Glutamatergic neuron (in vitro differentiated cells): ENCODE measurements at places on chromosomes 12 and 14. TPM values are rescaled to one million over a fixed set of nuclear protein-coding genes. Genes with fewer than 3 reads are reported as not detected.

The FLRT2 gene
- total RNA-seq: 69.6 TPM

The PRH2 gene
- not detected for total RNA-seq

The AQP5 gene
- total RNA-seq: not detected

The ERP27 gene
- not detected for total RNA-seq

The CCDC60 gene
- total RNA-seq: 3.8 TPM

The RBP5 gene
- total RNA-seq: 1.2 TPM

The OR6C1 gene
- not detected for total RNA-seq

The NUDT14 gene
- total RNA-seq: 114 TPM

The PRDM4 gene
- total RNA-seq: 30.1 TPM

The PDZRN4 gene
- total RNA-seq: 1.5 TPM

The PLEKHD1 gene
- 1.3 TPM for total RNA-seq

- peak; percentile 88 for DNase-seq
- peak overlapping the region; percentile 99 for H3K27ac ChIP-seq
- H3K36me3 ChIP-seq: peaks cover 7% of the 10 kb centered on the region
- peaks cover 26% of the 10 kb centered on the region for H3K4me1 ChIP-seq
These were observed 1.9 kb downstream of the BCL7A start for GRCh38 chr12:122023339-122024131.

DNA sequence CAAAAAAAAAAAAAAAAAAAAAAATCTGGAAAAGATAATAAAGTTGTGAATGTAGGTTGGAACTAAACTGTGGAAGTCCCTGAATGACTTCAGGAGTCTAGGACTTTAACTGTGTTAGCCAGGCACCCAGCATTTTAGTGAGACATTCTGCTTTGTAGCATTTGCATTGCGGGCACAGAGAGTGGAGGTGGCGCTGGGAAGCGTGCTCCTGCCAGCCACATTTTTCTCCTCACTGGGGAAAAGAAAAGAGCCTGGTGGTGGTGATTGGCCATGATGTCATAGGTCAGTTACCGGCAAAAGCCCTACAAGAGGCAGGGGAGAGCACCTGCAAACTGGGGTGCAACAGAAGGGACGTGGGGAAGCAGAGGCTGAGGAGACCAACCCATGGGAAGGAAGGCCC is 9.7 kb upstream of the GAPDH start:
- H3K4me3 ChIP-seq: no peak overlapping the region
- H3K4me1 ChIP-seq: peaks cover 4% of the 10 kb centered on the region
- no peaks in the 10 kb centered on the region for H3K27me3 ChIP-seq
- no peaks in the 10 kb centered on the region for H3K36me3 ChIP-seq
- no peak for DNase-seq

DNA sequence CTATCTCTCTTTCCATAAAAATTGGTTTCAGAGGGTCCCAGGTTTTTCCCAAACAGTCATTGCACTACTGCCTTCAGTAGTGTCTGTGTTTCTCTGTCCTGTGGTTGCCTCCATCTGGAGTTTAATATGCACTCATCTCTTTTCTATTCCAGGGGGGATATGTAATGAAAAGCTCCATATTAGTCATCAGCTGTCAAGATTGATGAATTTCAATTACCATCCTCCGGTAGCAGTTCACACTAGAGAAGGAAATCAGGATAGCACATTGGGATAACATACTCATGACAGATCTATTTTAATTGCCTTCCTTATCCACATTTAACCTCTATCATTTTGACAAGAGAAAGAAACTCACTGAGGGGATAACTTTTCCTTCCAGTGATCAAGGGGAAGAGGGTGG is 589.0 kb upstream of the SEL1L start:
- peak overlapping the region; percentile 39 for H3K27ac ChIP-seq
- peaks cover 20% of the 10 kb centered on the region for H3K4me1 ChIP-seq
- no peak for DNase-seq
- H3K27me3 ChIP-seq: peaks cover 5% of the 10 kb centered on the region

GRCh38 chr14:92437729-92438285 is 75.8 kb upstream of the RIN3 start:
- H3K36me3 ChIP-seq: peaks cover 12% of the 10 kb centered on the region
- H3K27ac ChIP-seq: no peak overlapping the region

- H3K4me1 ChIP-seq: peaks cover 1% of the 10 kb centered on the region
- H3K36me3 ChIP-seq: no peaks in the 10 kb centered on the region
- H3K27ac ChIP-seq: no peak overlapping the region
- H3K27me3 ChIP-seq: peaks cover 2% of the 10 kb centered on the region
These were observed 43.6 kb downstream of the ANO2 start for GRCh38 chr12:5901416-5901815.

DNA sequence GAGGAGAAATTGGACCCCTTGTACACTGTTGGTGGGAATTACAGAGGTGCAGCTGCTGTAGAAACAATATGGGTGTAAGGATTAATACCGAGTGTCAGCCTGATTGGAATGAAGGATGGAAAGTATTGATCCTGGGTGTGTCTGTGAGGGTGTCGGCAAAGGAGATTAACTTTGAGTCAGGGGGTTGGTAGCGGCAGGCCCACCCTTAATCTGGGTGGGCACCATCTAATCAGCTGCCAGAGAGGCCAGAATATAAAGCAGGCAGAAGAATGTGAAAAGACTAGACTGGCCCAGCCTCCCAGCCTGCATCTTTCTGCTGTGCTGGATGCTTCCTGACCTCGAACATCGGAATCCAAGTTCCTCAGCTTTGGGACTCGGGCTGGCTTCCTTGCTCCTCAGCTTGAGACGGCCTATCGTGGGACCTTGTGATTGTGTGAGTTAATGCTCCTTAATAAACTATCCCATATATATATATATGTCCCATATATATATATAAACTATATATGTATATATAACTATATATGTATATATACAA is 38.4 kb upstream of the PPP2R5C start:
- H3K36me3 ChIP-seq: no peaks in the 10 kb centered on the region
- H3K27me3 ChIP-seq: peaks cover 6% of the 10 kb centered on the region
- H3K27ac ChIP-seq: no peak overlapping the region
- DNase-seq: no peak
- no peak overlapping the region for H3K4me3 ChIP-seq
- H3K4me1 ChIP-seq: peaks cover 3% of the 10 kb centered on the region

GRCh38 chr12:93242154-93242972 is 135.4 kb upstream of the NUDT4 start:
- no peaks in the 10 kb centered on the region for H3K36me3 ChIP-seq
- H3K4me1 ChIP-seq: no peaks in the 10 kb centered on the region
- no peak overlapping the region for H3K27ac ChIP-seq
- DNase-seq: no peak

DNA sequence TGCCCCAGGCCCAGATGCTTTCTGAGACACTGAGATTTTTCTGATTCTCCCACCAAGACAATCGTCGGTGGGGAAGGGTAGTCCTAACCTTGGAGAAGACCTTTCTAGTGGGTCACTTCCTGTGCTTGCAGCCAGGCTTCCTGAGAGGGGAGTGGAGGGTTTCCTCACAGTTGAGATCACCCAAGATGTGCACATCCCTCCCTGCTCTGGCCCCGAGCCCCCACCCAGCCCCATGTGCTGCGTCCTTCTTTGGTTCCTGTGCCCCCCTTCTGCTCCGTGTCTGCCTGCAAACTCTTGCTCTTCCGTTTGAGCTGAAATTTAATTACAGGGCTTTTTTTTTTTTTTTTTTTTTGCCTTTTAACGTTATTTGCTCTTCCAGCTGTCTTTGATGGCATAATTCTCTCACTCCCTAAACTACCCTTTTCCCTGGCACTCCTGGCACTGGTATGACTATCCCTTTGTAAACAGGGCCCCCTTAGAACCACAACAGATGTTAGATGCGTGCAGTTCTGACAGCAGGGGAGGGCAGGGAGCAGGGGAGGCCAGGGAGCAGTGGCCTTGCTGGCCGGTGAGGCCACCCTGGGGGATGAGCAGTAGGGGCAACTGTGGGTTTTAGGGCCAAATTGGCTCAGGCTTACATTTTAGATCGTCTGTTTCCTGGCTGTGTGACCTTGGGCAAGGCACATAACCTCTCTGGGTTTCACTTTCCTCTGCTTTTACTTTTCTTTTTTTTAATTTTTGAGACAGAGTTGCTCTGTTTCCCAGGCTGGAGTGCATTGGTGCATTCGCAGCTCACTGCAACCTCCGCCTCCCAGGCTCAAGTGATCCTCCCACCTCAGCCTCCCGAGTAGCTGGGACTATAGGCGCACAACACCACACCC is 144.5 kb downstream of the PHETA1 start:
- H3K4me1 ChIP-seq: peaks cover 10% of the 10 kb centered on the region
- H3K36me3 ChIP-seq: no peaks in the 10 kb centered on the region
- H3K4me3 ChIP-seq: no peak overlapping the region
- no peak for DNase-seq

GRCh38 chr14:35196571-35196970 is 74.2 kb downstream of the PRORP start:
- H3K4me1 ChIP-seq: no peaks in the 10 kb centered on the region
- H3K27ac ChIP-seq: no peak overlapping the region
- no peaks in the 10 kb centered on the region for H3K27me3 ChIP-seq

- no peaks in the 10 kb centered on the region for H3K36me3 ChIP-seq
- H3K4me3 ChIP-seq: no peak overlapping the region
- no peaks in the 10 kb centered on the region for H3K27me3 ChIP-seq
- H3K27ac ChIP-seq: no peak overlapping the region
- no peaks in the 10 kb centered on the region for H3K4me1 ChIP-seq
These were observed 13.6 kb downstream of the YARS2 start for GRCh38 chr12:32742133-32742532.

DNA sequence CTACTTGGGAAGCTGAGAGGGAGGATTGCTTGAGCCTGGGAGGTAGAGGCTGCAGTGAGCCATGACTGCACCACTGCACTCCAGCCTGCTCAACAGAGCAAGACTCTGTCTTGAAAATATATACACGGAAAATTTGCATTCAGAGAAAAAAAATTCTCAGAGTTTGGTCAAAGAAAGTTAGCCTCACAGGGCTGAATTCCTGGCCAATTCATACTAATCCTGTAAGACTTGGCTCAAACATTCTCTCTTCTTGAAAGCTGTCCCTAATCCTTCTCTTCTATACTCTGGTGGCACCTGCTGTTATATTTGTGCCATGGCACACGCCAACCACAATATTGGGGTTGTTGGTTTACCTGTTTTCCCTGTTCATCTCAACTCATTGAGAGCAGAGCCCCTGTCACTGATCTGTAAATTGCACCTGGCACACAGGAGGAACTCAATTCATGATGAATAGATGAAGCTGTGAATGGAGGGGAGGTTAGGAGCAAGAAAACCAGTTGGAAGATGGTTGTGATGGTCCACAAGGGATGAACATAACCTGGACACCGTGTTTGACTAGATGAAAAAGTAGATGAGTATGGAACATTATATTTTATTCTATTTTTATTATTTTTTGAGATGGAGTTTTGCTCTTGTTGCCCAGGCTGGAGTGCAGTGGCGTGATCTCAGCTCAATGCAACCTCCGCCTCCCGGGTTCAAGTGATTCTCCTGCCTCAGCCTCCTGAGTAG is 36.8 kb upstream of the SPTSSA start:
- H3K4me3 ChIP-seq: no peak overlapping the region
- H3K36me3 ChIP-seq: no peaks in the 10 kb centered on the region
- peaks cover 1% of the 10 kb centered on the region for H3K4me1 ChIP-seq
- no peak overlapping the region for H3K27ac ChIP-seq
- no peak for DNase-seq
- H3K27me3 ChIP-seq: peaks cover 2% of the 10 kb centered on the region

DNA sequence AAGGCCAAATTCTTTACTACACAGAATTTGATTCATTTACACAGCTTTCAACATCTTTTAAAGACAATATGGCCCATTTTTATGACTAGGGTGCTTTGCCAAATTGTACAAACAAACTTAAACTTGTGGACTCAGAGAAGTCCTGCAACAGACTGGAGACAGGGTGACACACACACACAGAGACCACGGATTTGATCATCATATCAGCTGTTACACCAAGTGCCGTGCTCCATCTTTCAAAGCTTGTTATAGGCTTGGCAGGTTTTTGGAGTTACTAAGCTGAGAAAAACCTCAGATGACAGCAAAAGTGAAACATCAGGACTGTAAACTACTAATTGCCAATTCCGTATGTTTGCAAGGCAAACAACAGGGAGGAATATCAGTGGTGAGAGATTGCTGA is 811.7 kb downstream of the GALC start:
- no peak overlapping the region for H3K27ac ChIP-seq
- no peaks in the 10 kb centered on the region for H3K27me3 ChIP-seq
- DNase-seq: no peak
- H3K36me3 ChIP-seq: no peaks in the 10 kb centered on the region
- H3K4me1 ChIP-seq: peaks cover 7% of the 10 kb centered on the region

DNA sequence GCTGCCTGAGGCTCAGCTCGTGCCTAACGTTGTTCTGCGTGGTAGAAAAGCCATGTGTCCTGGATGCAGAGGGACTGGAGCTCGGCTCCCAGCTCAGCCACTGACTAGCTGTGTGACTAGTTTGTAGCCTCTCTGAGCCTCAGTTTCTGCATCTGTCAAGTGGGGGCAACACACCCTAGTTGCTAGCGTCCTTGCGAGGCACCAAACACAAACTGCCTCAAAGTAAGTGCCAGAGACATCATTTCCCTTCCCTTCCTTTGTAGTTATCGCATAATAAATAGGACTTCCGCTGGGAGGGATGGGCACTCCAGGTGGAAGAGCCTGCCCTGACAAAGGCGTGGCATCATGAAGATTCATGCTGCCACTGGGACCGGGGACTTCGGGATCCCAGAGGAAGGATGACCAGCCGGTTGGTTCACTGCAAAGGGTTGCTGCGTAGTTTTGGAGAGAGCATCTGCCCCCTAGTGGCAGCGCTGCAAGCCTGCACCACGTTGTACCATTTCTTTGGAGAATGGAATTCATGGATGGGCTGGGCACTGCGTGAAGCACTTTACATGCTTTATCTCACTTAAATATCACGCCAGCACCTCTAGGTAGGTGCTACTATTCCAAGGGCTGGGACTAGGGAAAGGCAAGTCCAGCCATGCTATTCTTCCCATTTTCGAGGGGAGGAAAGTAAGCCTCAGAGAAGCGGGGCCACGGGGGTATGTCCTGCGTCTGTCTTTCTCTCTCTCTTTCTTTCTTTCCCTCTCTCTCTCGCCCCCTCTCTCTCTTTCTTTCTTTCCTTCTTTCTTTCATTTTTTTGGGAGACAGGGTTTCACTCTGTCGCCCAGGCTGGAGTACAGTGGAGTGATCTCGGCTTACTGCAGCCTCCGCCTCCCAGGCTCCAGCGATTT is 4.6 kb downstream of the CCDC197 start:
- peaks cover 9% of the 10 kb centered on the region for H3K27me3 ChIP-seq
- H3K4me1 ChIP-seq: peaks cover 18% of the 10 kb centered on the region
- peak overlapping the region; percentile 87 for H3K27ac ChIP-seq
- H3K4me3 ChIP-seq: peak overlapping the region; percentile 1
- peak; percentile 73 for DNase-seq

DNA sequence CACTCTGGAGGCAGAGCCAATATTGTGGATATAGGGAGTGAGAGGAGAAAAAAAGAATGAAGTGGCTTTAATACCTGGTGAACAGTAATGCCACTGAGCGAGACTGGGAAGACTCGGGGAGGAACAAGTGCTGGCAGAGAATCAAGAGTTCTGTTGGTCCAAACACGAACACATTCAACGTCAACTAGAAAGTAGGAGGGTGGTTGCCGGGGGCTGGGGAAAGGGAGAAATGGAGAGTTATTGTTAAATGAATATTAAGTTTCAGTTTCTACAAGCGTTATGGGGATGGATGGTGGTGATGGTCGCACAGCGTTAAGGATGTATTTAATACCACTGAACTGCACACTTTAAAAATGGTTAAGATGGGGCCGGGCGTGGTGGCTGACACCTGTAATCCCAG is 2.8 kb downstream of the SPRING1 start:
- H3K27me3 ChIP-seq: no peaks in the 10 kb centered on the region
- peaks cover 6% of the 10 kb centered on the region for H3K4me1 ChIP-seq
- DNase-seq: no peak
- no peak overlapping the region for H3K4me3 ChIP-seq
- H3K27ac ChIP-seq: no peak overlapping the region
- H3K36me3 ChIP-seq: no peaks in the 10 kb centered on the region
